Mesothelial cell of epicardium (in vitro differentiated cells): ENCODE measurements at places on chromosomes 2 and 18.

- no peak for DNase-seq
Observed at GRCh38 chr2:36326286-36326685, 29.3 kb upstream of the CRIM1 start.

DNA sequence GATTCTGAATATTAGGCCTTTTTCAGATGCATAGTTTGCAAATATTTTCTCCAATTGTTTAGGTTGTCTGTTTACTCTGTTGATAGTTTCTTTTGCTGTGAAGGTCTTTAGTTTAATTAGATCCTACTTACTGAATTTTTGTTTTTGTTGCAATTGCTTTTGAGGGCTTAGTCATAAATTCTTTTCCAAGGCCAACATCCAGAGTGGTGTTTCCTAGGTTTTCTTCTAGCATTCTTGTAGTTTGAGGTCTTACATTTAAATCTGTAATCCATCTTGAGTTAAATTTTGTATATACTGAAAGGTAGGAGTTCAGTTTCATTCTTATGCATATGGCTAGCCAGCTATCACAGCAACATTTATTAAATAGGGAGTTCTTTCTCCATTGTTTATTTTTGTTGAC, 404.8 kb downstream of the LNPK start:
- DNase-seq = no peak

- no peak for DNase-seq
Observed at GRCh38 chr2:200778038-200778437, 33.7 kb upstream of the BZW1 start.

DNA sequence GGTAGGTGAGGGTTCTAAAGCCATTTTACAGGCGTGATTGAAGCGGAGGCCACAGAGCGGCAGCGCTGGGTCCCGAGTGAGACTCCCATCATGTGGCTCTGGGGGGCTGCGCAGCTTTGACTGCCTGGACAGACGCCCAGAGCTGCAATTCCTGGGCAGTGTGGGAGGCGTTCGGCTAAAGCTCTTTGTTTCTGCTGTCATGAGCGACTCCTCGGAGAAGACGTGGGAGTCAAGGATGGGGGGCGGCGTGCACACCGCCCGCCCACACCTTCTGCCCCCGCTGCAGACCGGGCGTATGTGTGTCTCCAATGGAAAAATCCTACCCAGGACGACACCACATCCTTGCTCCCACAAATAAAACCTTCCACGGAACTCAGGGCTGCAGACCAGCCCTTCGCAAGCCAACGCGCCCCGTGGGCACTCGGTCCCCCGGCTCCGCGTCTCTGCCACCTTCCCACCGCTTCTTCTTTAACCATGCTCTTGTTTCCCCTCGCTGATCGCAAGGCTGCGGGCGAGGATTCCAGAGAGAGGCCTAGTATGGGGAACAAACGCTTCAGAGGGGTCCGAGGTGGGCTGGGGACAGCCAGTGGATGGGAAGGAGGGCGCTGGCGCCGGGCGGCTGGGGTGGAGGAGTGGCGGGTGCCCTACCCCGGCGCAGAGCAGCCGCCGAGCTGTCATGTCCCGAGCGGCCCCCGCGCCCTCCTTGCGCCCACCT, 680 bp upstream of the LBH start:
- DNase-seq = peak; percentile 72

DNA sequence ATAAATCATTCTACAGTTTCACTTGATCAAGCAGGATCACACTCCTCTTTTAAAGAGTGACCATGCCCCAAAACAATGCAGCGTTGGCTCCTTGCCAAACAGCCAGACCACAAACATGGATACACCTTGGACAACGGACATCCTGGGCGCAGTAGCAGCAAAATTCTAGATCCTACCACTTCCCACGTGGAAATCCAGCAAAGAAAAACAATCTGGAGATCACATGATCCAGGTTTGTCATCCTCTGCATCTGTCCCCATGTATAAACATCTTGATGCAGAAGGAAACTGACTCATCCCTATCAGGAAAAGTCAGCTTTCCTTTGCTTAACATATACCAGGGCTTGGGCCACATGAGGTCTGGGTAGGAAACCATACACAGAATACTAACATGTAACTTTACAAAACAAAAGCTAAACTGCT, 53.1 kb downstream of the ZNF521 start:
- DNase-seq = no peak

GRCh38 chr2:15939556-15939853, 845 bp upstream of the MYCN start:
- no peak for DNase-seq

DNA sequence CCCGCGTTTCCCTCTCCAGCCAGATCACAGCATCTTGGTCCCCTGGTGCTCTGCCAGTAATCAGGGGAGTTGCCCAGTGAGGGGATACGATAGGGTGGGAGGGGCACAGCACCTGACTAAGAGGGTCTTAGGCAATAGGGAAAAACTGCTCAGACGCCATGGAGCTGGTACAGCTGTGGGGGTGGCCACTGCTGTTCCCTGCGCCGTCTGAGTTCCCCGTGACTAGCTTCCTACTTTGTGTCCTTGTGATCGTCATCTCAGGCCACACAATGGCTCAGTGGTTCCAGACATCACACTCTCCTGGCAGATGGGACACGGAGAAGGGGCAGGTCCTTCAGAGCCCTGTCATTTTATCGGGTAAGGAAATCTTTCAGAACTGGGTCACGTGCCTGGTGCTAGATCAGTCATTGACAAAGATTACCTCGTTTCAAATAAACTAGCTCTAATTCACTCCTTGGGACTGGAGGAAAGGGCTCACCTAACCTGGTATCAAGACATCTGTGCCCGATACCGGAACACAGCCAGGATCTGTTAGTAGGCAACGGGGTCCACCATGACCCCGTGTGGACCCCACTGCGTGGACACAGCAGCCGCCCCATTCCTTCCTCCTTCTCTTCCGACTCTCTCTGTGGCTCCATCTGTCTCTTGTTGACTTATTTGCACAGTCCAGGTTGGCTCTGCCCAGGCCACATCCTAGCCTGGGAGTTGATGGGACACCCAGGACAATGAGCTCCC, 101.6 kb downstream of the PTGR3 start:
- no peak for DNase-seq

GRCh38 chr18:55489034-55489986, 98.7 kb downstream of the TCF4 start:
- DNase-seq = no peak

- no peak for DNase-seq
Observed at GRCh38 chr18:77102259-77103040, 30.1 kb downstream of the MBP start.

GRCh38 chr2:236790963-236791362, 221.3 kb downstream of the ACKR3 start:
- no peak for DNase-seq

- DNase-seq = no peak
Observed at GRCh38 chr2:20661421-20662307, 5.3 kb upstream of the GDF7 start.

- no peak for DNase-seq
Observed at GRCh38 chr2:230042195-230042594, 26.5 kb downstream of the SLC16A14 start.

DNA sequence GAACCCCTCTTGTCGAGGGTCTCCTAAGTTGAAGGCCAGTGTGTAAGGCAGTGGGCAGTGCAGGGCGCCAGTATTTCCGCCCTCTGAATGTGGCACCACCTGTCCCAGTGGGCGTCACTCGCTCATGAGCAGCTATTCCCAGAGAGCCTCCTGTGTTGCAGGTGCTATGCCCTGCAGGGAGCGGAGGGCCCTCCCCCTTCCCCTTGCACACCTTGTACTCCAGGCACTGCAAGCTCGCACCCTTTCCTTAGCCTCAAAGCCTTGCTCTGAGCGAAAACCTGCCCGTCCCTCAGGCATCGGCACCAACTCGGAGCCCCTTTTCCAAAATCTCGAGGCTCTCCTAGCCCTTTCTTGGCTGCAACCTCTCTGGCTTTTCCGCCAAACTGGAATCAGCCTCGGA, 282.7 kb downstream of the AGAP1 start:
- no peak for DNase-seq
